ENCODE measurements at places on chromosomes 7 and 10. TPM values are rescaled to one million over a fixed set of nuclear protein-coding genes. Genes with fewer than 3 reads are reported as not detected.

GRCh38 chr7:157652954-157653826, 316.4 kb downstream of the DNAJB6 start:
- no peaks in the 10 kb centered on the region for H3K4me1 ChIP-seq
- no peak for DNase-seq
- H3K27me3 ChIP-seq = peaks cover 6% of the 10 kb centered on the region
- no peaks in the 10 kb centered on the region for H3K36me3 ChIP-seq
- H3K27ac ChIP-seq = no peak overlapping the region
- no peak overlapping the region for H3K4me3 ChIP-seq

DNA sequence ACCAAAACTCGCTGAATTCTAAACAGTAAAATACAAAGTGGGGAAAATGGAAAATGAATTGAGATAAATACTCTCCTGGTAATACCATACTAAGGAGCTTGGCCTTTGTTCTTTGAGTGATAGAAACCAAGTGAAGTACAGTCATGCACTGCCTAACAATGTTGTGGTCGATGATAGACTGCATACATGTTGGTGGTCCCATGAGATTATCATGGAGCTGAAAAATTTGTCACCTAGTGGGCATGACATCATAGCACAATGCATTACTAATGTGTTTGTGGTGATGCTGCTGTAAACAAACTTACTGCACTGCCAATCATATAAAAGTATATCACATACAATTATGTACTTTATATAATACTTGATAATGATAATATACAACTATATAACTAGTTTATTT, 419.1 kb downstream of the ARL4A start:
- no peaks in the 10 kb centered on the region for H3K36me3 ChIP-seq
- no peak overlapping the region for H3K27ac ChIP-seq
- H3K27me3 ChIP-seq = no peaks in the 10 kb centered on the region
- no peaks in the 10 kb centered on the region for H3K4me1 ChIP-seq

GRCh38 chr10:78847485-78847884, 221.3 kb upstream of the ZMIZ1 start:
- no peaks in the 10 kb centered on the region for H3K36me3 ChIP-seq
- no peak overlapping the region for H3K27ac ChIP-seq
- no peaks in the 10 kb centered on the region for H3K27me3 ChIP-seq
- no peaks in the 10 kb centered on the region for H3K4me1 ChIP-seq
- no peak overlapping the region for H3K4me3 ChIP-seq

- H3K36me3 ChIP-seq = no peaks in the 10 kb centered on the region
- DNase-seq = no peak
- no peak overlapping the region for H3K27ac ChIP-seq
These were observed 450.7 kb downstream of the SORCS1 start for GRCh38 chr10:106713846-106714245.

GRCh38 chr7:31955021-31955420, 115.2 kb downstream of the PDE1C start:
- no peaks in the 10 kb centered on the region for H3K27me3 ChIP-seq
- H3K27ac ChIP-seq = no peak overlapping the region
- H3K36me3 ChIP-seq = no peaks in the 10 kb centered on the region
- no peak for DNase-seq

- DNase-seq = no peak
- H3K4me3 ChIP-seq = no peak overlapping the region
- no peak overlapping the region for H3K27ac ChIP-seq
- peaks cover 14% of the 10 kb centered on the region for H3K27me3 ChIP-seq
These were observed 27.1 kb upstream of the SLC35B4 start for GRCh38 chr7:134343796-134344195.

DNA sequence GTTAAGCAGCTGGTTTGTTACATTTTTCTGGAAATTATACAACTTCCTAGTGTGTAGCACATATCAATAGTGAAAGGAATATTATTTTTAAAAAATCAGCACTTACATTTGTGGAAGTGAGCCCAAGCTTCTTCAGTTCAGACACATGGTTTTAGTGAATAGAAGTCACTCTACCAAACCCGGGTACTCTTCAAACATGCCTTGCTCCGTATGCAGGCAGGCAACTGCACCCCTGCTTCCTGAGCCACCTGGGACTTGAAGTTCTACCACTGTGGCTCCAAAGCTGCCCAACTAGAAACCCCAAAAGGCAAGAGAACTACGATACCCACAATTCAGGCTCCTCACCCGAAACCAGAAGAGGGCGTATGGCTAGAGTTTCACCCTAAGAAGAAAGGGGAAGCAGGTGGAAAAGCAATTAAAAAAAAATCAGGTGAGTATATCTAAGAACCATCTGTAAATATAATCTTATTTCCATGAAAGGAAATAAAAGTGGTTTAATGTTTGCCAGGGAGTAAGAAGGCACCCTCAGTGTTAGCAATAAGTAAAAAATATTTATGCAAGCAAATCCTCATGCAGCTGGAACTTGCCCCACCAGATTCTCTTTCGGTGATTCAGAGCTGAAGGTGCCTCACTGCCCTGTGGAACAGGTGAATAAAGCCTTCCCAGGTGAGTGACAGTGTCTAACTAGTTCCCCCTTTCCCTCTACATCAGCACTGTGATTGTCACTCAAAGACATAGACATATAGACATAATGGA, at the start of gene MACC1:
MACC1 (minus strand) TSS at position 192 of the 756 bp plus-strand sequence. CDS start 55,522 bp downstream, outside the sequence.
- no peak within 1 kb of the TSS for H3K27ac ChIP-seq
- H3K4me1 ChIP-seq = peaks cover 2% of the 10 kb centered on the region
- no peaks in the 10 kb centered on the region for H3K36me3 ChIP-seq

GRCh38 chr10:48445932-48446331, 139.5 kb downstream of the MAPK8 start:
- no peaks in the 10 kb centered on the region for H3K36me3 ChIP-seq
- no peak overlapping the region for H3K4me3 ChIP-seq
- H3K4me1 ChIP-seq = no peaks in the 10 kb centered on the region
- DNase-seq = no peak
- H3K27ac ChIP-seq = no peak overlapping the region

GRCh38 chr10:87596351-87596750, 63.3 kb upstream of the PAPSS2 start:
- H3K4me1 ChIP-seq = peaks cover 4% of the 10 kb centered on the region
- no peaks in the 10 kb centered on the region for H3K36me3 ChIP-seq
- DNase-seq = no peak
- H3K4me3 ChIP-seq = no peak overlapping the region
- H3K27ac ChIP-seq = no peak overlapping the region

The MAT1A gene
- not detected for polyA plus RNA-seq

The MICALL2 gene
- 38.3 TPM for polyA plus RNA-seq

The NOLC1 gene
- 8.6 TPM for polyA plus RNA-seq

The LIPF gene
- polyA plus RNA-seq = 0.65 TPM

All from heart right ventricle (tissue), 16 donors.